ENCODE measurements at places on chromosomes 11 and 22.

- DNase-seq = no peak
These were observed 23.8 kb downstream of the ARHGAP1 start for GRCh38 chr11:46676436-46677158.

- DNase-seq = no peak
These were observed 107.3 kb upstream of the FGF3 start for GRCh38 chr11:69926376-69927050.

DNA sequence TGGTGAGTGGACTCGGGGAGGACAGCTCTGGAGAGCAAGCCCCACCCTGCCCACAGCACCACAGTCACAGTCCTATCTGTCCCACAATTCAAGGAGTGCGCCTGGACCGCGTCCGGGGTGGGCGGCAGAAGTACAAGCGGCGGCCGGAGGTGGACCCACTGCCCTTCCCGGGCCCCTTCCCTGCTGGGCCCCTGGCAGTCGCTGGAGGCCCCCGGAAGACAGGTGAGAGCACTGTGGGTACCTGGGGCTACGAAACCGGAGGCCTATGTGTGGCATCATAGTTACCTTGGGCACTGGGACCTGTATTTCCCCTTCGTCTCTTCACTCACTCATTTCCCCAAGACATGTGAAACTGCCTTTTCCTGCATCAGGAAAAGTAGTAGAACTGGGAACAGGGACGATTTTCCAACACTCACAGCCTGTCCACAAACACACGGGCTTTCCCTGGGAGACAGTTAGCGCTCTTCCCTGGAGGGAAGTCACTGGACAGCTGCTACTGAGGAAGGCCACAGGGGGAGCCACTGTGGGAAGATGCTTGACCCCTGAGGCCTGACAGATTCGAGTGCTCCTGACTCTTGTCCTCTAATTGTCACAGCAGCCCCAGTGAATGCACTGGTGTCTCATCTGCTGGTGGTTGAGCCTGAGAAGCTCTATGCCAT, 3.1 kb downstream of the TRMT112 start:
- no peak for DNase-seq

DNA sequence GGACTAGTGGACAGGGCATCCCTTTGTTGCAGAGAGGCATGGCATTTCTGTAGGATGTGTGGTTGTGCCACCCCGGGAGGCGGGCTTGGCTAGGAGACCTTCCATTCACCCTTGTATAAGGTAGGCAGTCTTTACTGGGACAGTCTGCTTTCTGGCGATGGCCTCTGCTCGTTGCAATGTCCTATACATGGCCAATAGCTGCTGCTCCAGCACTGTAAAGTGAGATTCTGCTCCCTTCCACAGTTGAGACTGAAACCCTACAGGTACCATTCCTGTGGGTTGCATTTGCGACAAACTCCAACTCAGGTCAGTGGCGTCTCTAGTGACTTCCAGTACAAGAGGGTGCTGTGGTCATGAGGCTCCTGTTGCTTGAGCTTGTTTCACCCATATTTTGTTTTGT, 20.4 kb upstream of the APOL3 start:
- DNase-seq = no peak

GRCh38 chr11:73382747-73383146, 6.5 kb downstream of the RELT start:
- no peak for DNase-seq

DNA sequence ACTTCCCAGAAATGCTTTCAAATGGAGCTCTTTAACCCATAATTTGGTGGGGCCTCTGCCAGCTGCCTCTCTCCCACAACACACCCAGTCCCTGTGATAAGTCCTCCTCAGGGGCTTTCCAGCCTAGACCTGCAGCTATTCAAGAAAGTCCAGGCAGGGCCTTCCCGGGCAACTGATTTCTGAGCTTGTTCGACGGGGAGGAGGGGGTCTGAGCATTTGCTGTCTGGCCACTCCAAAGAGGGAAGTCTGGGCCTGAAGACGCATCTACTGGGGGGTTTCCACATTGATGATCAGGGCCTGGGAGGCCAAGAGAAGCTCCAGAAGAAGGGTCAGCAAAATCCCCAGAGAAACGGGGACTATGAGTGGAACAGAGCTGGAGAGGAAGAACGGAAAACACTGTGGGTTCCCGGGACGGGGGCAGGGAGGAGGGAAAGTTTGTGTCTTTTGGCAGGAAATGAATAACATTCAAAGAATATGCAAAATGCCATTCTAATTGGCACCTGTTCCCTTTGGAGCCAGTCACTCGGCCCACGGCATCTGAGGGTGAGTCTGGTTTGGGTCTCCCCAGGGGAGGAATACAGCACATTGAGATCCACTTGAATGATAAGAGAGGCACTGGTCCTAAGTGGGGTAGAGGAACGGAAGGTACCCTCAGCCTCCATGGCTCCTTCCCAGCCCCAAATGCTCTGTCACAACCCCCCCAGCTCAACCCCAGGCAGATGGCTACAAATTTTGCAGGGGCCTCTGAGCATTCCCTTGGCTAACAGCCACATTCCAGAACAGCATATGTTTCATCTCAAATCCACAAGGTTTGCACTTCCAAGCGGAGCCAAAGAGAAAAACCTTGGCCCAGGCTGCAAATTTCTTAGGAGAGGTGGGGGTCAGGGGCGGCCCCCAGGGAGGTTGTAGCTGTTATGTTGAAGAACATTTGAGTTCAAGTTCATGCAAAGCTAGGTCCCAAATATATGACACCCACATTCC, 72.0 kb downstream of the RPUSD4 start:
- DNase-seq = no peak

DNA sequence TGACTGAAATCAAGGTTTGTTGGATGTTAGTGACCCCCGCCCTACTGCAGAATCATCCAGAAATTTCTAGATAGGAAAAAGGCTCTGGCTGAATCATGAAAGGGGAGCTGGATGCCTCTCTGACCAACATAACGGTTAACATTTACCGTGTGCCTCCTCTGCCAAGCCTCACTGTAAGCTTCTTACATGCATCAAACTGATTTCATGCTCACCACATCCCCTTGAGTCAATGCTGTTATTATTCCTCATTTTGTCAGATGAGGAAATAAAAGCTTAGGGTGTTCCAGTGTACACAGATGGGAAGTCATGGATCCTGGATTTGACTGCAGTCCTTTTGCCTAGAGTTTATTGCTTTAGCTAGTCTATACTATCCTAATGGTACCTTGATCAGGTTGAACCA, 5.9 kb upstream of the HMOX1 start:
- DNase-seq = no peak

GRCh38 chr11:132101881-132102280, 731.5 kb downstream of the NTM start:
- DNase-seq = no peak
